Hair follicle dermal papilla cell (primary cell): ENCODE measurements at places on chromosomes 2 and 18. TPM values are rescaled to one million over a fixed set of nuclear protein-coding genes. Genes with fewer than 3 reads are reported as not detected.

ALPP gene
- total RNA-seq, result not detected in 2 replicates

TMEM163 gene
- total RNA-seq, result 0.12 TPM in 1 of 2 replicates, not detected in the other

CASP10 gene
- 3.1 and 5.7 TPM in 2 replicates for total RNA-seq

POTEJ gene
- not detected in 2 replicates for total RNA-seq

MYO7B gene
- total RNA-seq, result under 0.01 and 0.16 TPM in 2 replicates
